ENCODE measurements at places on chromosomes 5 and 9. TPM values are rescaled to one million over a fixed set of nuclear protein-coding genes. Genes with fewer than 3 reads are reported as not detected.

Gene LIFR
- not detected for total RNA-seq

- DNase-seq = no peak
These were observed 5.7 kb downstream of the SRP19 start for GRCh38 chr5:112866739-112867138.

GRCh38 chr5:55441107-55441771 is 93.5 kb downstream of the PLPP1 start:
- no peak for DNase-seq

GRCh38 chr5:109656829-109657228 is 32.9 kb upstream of the MAN2A1 start:
- DNase-seq = peak; percentile 51

DNA sequence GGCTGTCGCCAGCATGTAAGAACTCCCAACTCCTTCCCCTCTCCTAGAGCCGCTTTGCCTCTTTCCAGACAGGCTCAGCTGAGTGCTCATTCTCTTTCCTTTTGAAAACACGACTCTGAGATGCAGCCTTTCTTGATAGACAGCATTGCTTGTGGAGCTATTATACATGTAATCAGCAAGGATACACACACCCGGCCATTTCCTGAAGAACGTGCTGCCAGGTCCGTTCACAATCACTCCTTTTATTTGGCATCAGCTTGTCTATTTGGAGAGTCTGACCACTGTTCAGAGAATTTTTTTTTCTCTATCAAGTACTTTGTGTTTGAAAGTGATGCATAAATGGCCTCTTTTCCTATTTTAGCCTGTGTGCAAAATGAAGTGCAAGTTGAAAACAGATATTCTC is 328.7 kb downstream of the MARCHF11 start:
- no peak for DNase-seq

DNA sequence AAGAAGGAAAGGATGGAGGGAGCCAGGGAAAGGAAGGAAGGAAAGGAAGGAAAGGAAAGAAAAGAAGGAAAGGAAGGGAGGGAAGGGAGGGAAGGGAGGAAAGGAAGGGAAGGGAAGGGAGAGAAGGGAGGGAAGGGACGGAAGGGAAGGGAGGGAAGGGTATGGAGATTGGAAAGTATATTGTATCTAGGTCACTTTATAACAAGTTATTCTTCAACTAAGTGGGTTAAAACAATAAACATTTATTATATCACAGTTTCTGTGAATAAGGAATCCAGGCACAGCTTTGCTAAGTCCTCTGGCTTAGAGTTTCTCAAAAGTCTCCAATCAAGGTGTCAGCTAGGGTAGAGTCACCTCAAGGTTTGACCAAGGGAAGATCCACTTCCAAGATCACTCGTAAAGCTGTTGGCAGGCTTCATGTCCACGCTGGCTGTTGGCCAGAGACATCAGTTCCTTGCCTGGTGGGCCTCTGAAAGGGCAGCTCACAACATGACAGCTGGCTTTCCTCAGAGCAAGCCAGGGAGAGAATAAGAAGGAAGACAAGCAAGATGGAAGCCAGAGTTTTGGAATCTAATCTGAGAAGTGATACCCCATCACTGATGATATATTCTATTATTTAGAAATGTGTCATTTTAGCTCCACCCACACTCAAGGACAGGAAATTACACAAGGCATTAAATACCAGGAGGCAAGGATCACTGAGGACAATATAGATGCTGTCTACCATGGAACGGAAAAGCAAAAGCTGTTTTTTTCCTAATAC is 105.1 kb downstream of the DEPDC1B start:
- DNase-seq = no peak

- DNase-seq = no peak
These were observed 13.1 kb downstream of the PALM2AKAP2 start for GRCh38 chr9:109792951-109793546.
